NCI-H1105 (cell line): ENCODE measurements at places on chromosomes 7 and 10.

DNA sequence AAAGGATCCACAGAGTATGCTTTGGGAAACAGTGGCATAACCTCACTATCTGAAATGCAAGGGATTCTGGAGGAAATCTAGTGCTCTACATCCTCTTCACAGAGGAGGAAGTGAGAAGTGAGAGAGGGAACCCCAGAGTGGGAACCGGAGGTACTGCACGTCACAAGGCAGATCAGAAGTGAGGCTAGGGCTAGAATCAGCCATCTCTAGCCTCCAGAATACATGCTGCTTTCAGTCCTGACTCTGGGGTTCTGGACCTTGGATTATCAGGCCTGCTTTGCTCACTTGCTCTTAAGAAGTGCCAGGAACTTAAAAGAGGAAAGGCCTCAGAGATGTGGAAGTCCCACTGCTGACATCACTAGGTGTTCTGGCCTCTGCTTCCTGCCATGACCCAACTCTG is 25.7 kb downstream of the ZNF503 start:
- DNase-seq = no peak

- no peak for DNase-seq
Observed at GRCh38 chr7:46993396-46993795, 588.5 kb downstream of the TNS3 start.

- DNase-seq = no peak
Observed at GRCh38 chr10:132117636-132118190, 52.0 kb downstream of the JAKMIP3 start.

DNA sequence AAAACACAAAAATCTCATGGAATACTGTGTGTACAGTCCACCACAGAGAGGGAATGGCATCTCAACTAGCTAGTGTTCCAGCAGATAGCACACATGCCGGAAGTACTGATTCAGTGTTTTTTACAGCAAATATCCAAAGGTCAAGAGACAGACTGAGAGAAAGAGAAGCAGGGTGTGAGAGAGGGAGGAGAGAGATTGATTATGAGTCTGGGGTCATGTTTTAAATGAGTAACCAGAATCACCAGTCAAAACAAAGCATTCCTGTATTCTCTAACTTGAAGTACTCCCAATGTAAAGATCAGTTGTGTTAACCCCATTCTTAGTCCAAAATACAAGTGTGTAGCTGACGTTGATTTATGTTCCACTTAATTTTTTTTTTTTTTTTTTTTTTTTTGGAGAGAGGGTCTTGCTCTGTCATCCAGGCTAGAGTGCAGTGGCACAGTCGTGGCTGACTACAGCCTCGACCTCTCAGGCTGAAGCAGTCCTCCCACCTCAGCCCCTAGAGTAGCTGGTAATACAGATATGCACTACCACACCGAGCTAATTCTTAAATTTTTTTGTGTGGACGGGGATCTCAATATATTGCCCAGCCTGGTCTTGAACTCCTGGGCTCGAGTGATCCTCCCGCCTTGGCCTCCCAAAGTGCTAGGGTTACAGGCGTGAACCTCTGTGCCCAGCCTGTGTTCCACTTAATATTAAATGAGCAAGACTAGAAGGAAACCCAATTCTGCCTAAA is 114.2 kb downstream of the TAF3 start:
- no peak for DNase-seq

GRCh38 chr10:131004276-131004675 is 307.2 kb downstream of the TCERG1L start:
- DNase-seq = no peak

- no peak for DNase-seq
Observed at GRCh38 chr10:28986117-28986792, 302.6 kb upstream of the LYZL1 start.

GRCh38 chr10:113613977-113614690 is 49.7 kb downstream of the NRAP start:
- no peak for DNase-seq

DNA sequence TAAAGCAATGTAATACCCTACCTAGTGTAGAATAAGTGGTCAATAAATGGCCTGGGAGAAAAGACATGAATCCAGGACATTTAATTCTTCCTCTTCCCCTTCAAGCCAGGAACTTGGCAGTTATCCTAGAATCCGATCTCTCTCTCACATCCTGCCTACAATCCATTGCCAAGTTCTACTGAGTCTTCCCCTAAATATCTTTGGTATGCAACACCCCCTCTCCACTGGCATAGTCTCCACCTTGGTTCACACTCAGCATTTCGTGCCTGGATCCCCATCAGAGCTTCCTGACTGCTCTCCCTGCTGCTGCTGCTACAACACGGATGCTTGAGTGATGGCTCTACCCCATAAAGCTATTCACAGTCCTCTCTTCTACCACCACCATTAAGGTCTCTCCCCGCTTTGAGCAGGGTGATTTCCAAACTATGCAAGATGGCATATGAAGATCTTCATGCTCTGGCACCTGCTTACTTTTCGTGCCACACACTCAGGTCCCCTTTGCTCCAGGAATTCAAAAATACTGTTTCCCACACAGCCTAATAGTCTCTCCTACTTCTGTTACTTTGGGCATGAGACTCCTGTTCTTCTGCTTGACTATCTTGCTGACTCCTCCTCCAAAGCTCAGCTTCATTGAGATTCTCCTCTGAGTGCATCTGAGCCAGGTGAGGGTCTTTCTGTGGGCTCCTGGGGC is 4.8 kb downstream of the ANK3 start:
- no peak for DNase-seq

- DNase-seq = no peak
Observed at GRCh38 chr10:114766470-114766869, 55.1 kb upstream of the FHIP2A start.

DNA sequence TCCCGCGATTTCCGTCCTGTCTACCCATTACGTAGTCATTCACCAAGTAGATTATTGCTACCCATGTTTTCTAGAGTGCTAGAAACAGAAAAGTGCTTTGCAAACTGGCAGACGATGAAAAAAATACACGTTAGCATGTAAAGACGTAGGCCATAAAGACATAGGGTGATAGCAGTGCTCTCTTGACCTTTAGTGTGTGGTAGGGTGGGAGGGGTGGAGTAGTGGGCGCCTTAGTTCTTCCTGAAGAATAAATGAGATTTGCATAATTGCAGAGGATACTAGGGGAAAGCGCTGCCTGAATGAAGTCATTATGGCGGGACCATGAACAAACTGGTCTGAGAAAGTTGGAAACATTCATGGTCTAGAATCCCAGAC is 948 bp downstream of the ZNF485 start:
- DNase-seq = no peak

DNA sequence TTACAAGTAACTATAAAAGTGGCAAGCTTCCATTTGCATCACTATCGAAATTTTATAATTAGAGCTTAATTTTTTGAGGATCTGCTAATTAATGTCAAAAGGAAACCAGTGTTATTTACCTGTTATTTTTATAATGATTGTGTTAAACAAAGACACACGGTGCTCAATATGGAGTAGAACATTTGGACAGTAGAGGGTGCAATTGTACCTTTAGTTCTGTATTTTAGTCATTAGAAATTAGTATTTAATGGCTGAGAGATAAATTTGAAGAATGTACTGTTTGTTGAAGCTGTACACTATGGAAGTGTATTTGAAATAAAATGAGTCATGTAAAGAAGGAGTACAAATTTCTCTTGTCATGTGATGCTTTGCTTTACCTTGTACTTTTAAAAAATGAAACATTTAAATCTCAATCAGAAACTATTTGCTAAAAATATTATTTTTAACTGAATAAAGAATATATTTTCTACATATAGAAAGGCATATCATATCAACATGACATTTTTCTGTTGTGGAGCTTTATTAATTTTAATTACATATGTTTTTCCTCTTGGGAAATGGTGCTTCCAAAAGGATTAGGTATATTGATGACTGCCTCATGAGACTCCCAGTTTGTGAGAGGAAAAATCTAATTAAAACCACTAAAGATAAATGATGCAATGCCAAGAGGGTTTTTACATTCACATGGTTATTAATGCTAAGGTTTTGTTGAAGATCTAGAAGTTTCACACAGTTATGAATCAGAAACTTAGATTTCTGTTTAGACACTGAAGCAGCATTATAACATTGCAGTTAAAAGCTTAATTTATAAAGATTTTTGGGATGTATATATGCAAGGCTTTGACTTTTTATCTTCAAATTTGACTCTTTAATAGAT is 10.4 kb upstream of the PRKG1 start:
- no peak for DNase-seq

DNA sequence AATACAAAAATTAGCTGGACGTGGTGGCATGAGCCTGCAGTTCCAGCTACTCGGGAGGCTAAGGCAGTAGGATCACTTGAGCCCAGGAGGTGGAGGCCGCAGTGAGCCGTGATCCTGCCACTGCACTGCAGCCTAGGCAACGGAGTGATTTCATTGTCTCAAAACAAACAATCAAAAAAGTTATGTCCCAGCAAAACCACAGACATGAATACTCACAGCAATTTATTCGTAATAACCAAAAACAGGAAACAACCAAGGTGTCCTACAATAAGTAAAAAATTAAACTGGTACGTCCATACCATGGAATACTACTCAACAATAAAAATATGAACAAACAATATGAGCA is 11.6 kb upstream of the CYTH3 start:
- no peak for DNase-seq

DNA sequence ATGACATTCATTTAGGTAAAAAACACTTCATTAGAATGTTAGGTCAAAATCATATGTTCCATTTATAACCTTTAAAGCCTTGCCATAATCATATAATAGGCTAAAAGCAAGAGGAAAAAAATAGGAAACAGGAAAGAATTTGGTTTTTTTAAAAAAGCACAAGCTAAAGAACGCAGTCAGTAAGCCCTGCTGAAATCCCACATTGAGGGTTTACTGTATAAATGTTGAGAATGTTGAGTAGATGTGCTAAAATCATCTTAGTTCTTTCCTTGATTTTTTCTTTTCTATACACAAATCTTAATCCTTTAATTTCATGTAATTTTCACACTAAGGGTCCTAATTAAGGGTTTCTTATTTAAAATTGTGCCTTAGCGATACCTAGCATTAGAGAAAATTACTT is 133.0 kb downstream of the TSPAN12 start:
- no peak for DNase-seq
